ENCODE measurements at places on chromosomes 5 and 9.
A peak's percentile ranks its signal among the peaks of the same experiment; 100 is the strongest.

DNA sequence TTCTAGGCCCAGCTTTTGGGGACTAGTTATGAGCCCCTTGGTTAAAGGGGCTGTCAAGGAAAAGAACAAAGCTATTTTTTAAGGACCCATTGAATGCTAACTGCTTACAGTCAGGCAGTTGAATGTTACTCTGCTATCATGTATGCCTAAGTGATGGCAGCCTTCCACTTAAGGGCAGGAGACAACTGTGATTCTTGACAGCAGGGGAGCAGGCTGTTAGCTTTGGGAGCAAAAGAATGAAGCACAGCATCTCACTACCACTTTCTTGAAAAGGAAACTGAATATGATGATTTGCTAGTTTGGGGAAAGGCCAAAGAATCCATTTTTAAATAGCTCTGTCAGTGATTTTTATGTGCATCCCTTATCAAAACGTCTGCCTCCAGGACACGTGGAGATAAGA, 221.6 kb downstream of the SH3GL2 start:
- DNase-seq = no peak

- DNase-seq = no peak
Measured at GRCh38 chr9:135186248-135187164, 99.0 kb downstream of the OLFM1 start.

DNA sequence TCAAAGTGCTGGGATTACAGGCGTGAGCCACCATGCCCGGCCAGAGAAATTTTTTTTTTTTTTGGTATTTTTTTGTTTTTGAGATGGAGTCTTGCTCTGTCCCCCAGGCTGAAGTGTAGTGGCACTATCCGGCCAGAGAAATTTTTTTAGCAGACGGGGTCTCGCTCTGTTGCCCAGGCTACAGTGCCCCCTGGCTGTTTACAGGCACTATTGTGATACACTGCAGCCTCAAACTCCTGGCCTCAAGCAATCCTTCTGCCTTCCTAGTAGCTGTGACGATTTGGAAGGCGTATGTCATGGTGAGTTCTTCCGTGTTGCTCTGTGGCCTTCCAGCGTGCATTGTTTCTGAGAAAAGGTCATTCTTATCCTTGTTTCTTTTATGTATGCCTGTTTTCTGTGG, 47.5 kb downstream of the CNOT6 start:
- DNase-seq = no peak

GRCh38 chr9:8683496-8683895, 883.9 kb upstream of the DMAC1 start:
- DNase-seq = no peak

- no peak for DNase-seq
Measured at GRCh38 chr9:135416664-135417290, 62.8 kb upstream of the PPP1R26 start.

DNA sequence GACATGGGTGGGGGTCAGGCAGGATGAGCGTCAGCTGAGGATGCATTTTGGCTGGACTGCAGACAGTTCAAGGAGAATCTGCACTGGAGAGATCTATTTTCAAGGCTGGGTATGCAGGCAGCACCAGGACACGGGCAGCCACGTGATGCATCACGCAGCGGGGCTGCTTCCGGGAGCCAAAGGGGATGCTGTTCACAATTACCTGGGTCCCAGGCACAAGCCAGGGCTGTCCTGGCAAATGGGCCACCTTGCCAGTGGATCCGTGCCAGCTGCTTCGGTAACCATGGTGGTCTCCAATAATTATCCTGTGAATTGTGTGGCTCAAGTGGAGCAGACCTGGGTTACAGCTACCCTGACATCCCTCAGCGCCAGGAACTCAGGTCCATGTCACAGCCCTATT, 17.5 kb downstream of the DBH start:
- DNase-seq = no peak

DNA sequence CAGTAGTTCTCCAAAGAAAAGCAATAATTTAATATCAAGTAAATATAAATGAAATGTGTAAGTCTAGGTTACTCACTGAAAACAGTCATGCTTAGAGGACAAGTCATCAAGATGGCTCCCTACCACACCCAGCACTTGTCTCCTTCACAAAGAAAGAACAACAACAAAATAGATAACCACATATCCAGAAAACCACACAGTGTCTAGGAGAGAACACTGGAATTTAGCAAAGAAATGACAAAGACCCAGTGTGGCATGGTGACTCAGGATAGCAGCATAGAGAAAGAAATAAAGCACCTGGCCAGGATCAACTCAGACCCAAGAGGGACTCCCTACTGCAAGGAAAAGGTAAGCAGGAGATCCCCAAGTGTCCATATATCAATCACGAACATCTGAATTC, 356.2 kb downstream of the TMEM161B start:
- no peak for DNase-seq

DNA sequence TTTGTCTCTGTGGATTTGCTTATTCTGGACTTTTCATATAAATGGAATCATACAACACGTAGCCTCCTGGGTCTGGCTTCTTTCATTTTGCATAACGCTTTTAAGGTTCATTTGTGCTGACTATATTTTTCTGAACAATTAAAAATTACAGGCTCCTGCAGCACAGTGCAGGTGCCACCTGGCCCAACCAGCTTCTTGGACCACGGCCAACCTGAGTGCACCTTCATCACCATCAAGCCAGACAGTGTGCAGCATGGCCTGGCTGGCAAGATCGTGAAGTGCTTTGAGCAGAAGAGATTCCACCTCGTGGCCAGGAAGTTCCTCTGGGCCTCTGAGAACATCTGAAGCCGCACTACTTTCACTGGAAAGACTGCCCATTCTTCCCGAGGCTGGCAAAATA, 53.5 kb upstream of the COL15A1 start:
- no peak for DNase-seq

DNA sequence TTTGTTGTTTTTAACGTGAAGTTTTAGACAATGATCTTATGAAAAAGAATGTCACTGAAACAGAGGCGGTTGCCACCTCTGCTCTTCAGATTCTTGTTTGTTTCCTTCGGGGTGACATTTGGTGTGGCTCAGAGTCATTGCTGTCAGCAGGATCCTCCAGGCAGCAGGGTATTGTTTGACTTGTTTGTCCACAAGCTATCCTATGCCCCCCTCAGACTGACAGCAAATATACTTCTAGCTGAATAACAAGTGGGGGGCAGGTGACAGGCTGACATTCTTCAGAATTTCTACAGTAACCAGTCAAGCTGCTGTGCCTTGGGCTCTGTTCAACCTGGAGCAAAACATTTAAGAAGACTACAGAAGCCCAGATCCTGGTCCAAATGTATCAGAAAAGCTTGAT, 383.3 kb downstream of the YTHDC2 start:
- DNase-seq = no peak

DNA sequence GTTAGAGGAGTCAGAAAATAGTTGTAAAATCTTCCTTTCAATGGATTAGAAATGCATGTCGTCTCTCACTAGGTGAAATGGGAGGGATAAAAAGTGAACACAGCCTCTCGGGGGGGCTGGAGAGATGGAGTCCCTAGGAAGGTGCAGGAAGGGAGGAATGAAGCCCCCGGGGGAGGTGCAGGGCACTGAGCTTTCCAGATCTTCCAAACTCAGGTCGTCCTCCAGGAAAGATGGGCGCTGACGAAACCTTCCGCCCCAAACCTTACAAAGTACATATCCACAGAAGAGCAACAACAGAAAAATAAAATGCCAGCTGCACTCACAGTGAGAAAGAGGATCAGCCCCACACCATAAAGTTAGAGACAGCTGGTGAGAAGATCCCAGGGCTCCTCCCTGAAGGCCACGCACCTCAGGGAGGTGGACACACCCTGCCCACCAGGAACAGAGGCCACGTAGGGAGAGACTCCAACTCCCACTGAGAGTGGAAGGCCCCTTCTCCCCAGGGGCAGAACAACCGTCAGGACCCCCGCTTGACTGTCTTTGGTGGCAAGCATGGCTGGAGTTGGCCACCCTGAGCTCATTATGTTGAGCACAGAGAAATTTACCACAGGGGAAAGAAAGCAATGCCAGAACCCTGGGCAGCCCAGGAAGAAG, 174.3 kb downstream of the AUH start:
- DNase-seq = no peak

- no peak for DNase-seq
Measured at GRCh38 chr5:159152876-159153275, 53.2 kb upstream of the EBF1 start.

GRCh38 chr5:79983618-79984017, 7.4 kb downstream of the MTX3 start:
- no peak for DNase-seq

DNA sequence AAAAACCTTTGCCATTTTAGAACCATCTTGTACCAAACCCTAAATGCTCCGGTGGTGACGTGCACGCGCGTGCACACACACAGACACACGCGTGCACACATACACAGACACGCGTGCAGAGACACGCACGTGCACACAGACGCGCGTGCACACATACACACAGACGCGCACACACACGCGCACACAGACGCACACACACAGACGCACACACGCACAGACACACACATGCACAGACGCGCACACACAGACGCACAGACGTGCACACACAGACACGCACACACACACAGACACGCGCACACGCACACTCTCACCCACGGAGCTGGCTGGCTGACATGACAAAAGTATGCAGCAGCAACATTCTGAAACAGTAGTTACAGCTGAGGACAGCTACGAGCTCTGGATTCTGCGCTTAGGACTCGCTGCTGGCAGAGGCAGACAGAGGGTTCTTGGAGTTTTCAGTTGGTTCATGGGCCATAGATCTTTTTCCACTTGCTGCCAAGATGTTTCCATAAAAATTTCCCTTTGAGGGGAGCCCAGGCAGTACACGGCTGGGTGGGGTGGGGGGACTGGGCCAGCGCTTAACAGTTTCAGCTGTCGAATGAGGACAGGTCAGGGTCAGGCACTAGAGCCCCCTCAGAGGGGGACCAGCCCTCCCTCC, 46.2 kb upstream of the UBAC1 start:
- DNase-seq = no peak

- peak; percentile 75 for DNase-seq
Measured at GRCh38 chr5:115450741-115451140, 93.8 kb downstream of the FEM1C start.

DNA sequence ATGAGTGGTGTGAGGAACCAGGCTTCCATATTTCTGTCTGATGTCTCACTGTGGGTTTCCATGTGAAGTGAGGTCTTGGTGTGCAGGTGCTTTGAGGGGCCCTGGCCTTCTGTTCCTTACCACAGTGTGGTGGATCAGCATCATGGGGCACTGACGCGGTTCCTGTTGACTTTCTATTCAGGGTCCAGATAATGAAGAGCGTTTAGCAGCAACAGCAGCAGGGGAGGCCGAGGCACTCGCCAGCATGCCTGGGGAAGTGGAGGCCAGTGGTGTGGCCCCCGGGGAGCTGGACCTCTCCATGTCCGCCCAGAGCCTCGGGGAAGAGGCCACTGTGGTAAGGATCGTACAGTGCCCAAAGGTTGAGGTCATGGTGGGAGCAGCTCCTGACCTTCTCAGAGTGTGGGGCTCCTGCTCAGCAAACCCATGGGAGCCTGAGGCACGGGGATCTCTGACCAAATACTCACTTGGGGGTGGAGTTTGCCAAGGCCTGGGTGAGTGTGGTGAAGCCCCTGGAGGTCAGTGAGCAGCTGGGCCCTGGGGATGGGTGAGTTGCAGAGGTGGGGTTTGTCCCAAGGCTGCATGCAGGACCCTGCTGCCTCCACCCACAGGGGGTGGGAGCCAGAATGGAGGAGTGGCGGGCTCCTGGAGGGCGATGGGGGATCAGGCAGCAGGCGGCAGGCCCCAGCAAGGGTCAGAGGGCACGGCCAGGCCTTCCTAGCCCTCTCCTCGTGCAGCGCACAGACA, 61.2 kb downstream of the COL15A1 start:
- no peak for DNase-seq

DNA sequence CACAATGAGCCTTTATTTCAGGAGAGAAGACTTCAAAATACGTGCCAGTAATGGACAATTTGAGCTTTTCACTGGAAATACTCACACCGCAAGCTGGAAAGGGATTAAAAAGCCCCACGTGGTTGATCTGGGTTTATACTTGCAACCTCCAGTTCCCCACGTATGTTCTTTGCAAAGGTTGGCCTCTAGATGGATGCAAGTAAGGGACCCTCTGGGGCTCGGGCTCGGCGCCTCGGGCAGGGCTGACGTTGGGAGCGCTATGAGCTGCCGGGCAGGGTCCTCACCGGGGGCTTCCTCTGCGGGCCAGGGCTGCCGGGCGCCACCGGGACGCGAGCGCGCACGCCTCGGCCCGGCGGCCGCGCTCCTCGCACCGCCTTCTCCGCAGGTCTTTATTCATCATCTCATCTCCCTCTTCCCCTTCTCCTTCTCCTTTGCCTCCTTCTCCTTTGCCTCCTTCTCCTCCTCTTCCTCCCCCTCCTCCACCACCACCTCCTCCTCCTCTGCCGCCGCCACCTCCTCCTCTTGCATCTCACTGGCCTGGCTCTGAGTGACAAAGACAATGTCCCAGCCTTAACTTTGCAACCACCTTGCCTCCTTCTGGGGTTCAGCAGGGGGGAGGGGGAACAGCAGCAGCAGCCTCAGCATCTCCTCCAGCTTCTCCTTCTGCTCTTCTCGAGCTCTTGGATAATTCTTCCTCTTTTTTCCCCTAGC, 701 bp upstream of the ZNF462 start:
- DNase-seq = peak; percentile 75

DNA sequence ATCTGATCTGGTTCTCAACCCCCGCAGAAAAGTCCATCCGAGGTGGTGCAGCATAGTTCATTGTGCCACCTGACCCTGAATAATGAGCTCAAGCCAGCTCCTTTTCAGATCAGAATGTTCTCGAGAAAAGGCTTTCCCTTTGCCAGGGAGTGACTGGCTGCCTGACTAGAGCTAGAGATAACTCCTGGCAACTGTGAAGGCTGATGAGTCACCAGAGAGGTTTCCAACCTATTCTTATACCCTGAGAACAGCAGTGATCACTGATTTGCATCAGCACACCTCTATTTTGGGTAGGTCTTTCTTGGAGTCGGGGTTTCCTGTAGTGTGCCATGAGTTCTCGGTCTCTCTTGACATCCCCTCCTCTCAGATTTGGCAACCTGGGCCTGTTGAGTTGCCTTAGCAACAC, 127.9 kb downstream of the PIK3R1 start:
- peak; percentile 91 for DNase-seq

DNA sequence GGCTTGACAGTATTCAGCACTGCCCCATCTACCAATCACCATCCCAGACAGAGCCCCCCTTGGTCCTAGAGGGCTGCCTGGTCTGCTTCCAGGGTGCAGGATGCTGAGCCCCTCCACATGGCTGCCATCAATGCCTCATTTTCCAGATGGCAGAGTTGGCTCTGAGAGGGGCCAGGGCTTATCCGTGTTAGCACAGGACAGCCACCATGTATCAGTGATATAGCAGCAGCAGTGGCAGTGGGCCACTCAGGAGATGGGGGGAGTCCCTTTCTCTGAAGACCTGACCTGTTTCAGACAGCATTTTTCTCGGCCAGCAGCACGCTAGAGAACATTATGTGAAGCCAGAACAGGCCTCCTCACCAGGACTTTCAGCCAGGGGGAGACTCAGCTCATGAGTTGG, 1.6 kb upstream of the SMIM32 start:
- DNase-seq = no peak

GRCh38 chr5:57416278-57416994, 66.2 kb downstream of the ACTBL2 start:
- peak; percentile 45 for DNase-seq

GRCh38 chr9:2242831-2243330, 227.7 kb downstream of the SMARCA2 start:
- no peak for DNase-seq
